ENCODE measurements at places on chromosomes 16 and 17.

DNA sequence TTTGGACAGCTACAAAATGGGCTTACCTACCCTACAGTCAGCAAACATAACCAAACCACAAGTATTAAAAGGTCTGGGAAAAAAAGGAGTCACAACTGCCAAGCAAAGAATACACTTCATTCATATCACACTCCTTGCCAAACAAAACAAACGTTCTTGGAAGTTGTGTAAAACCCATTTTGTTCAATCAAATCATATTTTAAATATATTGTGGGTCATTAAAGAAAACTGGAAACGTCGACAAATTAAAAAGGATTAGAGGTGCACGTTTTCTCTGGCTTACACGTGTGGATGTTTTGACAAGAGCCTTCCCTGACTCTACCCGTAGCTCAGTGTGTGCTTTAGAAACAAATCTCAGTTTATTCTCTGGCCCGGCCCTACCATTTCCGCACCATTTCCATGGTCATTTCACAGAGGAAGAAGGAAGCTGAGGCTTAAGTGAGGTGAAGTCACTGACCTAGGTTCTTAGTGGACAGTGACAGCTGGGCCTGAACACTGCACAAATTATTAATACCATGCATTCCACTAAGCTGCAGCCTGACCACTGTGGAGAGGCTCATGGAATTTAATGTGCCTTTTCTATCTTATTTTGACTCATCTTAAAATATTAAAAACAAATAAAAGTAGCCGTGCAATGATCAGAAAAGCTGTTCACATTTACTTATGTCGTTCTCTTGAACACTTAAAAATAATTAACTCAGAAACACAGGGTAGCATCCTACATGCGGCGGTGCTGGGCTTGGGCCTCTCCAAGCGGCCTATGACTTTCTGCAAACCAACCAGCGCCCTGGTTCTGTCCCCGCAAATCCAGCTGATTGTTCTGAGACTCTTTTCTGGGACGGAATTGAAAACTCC is 968 bp downstream of the CEP112 start:
- DNase-seq, result peak; percentile 64

DNA sequence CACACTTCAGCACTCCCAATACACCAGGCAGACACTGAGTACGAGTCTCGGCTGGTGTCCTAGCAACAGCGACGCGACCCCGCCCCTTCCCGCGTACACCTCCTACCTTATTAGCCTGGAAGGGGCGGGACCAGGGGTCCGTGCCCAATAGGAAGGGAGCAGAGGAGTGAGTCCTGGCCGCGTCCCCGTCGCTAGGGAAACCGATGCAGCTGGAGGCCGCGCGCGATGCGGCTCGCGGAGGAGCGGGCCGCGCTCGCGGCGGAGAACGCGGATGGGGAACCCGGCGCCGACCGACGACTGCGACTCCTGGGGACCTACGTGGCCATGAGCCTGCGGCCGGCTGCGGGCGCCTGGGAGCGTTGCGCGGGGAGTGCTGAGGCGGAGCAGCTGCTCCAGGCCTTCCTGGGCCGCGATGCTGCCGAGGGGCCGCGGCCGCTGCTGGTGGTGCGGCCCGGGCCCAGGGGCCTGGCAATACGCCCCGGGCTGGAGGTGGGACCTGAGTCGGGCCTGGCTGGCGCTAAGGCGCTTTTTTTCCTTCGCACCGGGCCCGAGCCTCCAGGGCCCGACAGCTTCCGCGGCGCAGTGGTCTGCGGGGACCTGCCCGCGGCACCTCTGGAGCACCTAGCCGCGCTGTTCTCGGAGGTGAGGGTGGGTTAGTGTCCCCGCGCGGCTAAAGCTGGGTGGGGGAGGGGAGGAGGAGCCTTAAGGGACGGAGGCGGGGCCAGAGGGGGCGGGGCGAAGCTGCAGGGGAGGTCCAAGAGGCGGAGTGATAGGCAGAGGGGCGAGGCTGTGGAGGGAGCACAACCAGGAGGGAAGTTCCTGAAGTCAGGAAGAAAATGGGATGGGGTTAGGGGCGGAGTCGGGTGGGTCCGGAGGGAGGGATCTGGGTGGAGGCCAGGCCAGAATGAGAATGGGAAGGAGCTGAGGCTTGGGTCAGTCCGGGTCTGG is at the start of gene DNAH9:
Gene DNAH9, plus strand, starts transcription at position 197 of the 948 bp plus-strand sequence. Its CDS starts 29 bp downstream, at position 226.
- DNase-seq, result no peak

DNA sequence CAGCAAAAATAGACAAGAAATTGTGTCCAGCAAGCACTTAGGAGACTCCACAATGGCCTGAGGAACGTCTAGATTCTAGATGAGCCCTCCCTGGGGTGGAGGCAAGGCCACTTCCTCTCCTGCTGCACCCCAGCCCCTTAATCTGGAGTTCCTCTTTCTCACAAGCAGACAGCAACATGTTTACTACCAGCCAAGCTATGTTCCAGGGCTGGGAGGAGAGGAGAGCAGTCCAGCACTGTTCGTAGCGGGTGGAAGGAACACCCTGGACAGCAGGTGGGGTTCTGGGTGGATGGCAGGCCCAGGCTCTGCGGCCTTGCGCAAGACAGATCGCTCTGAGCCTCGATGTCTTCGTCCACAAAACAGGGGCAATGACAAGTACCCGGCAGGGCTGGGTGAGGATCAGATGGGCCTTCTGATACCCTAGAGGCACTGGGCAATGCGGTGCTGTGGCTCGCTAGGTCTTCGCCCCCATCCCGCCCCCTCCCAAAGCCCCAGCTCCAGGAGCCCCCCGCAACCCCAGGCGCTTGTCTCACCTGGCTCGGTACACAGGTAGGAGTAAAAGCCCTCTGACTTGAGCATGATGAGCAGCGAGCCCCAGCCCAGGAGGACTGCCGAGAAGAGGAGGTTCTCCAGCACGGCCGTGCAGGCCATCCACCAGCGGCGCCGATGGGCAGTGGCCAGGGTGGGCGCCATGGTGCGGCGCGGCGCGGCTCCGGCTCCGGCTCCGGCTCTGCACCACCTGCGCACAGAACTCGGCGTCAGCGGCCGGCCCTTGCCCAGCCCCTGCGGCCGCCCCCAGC is 1.3 kb downstream of the SLC43A2 start:
- no peak for DNase-seq

- DNase-seq, result peak; percentile 60
These were observed 1.5 kb downstream of the DLX3 start for GRCh38 chr17:49993423-49994060.

DNA sequence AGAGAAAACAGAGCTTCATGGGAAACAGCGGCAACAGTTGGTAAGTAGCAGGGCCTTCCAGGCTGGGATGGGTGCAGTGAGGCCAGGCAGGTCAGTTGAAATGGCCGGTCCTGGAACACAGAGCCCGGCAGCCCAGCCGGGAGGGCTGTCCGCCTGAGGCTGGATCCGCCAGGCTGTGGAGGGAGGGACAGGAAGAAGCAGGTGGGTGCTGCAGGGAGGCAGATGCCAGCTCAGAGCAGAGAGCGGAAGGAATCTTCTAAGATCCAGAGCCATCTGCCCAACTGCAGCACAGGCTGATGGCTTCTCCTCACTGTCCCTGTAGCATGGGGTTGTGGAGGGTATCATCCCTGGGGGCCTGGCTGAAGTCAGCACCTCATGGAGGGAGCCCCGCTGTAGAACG is 599 bp downstream of the RNF112 start:
- no peak for DNase-seq

DNA sequence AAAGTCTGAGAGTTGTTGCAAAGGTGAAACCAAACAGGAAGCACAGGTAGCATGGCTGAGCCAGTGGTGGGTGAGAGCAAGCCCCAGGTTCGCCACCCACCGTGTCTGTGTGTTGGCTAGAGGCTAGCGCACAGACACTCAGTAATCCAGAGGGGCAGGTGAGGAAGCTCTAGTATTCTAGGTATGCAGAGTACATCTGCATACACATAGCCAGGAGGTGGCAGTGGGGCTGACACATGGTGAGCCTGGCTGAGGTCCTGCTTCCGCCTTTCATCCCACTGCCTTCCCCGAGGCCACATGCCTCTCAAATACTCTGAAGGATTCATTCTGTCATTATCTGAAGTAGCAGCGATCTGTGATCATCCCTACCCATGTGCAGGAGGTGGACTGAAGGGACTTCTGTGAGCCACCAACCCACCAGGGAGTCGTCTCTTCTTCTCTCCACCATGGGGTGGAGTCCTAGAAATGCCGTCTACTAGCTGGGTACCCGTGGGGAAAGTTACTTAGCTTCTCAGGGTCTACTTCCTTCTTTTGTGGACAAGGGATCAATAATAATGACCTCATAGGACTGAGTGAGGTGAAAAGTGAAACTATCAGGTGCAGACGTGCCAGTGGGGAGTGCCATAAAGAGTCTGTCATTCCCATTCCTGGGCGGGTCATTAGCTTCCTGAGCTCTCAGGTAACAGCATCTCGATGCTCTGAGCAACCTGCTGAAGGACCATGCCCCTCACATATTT is 36.0 kb upstream of the ICAM2 start:
- DNase-seq, result no peak

DNA sequence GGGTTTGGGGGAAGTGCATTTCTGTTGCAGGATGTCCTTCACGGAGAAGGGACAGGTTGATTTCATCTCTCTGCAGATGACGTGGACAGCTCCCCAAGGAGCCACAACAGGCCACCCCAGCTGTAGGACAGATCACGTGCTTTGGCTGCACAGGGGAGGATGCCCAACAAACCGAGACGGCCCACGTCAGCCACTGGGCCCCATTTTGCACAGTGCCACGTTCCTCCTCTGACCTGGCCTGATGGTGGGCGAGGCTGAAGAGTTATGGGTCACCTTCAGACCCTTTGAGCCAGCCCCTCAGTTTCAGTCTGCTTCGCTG is 9.0 kb upstream of the RHBDL3 start:
- no peak for DNase-seq

GRCh38 chr16:70703041-70703834 is 17.4 kb upstream of the MTSS2 start:
- DNase-seq, result peak; percentile 93

GRCh38 chr17:73030501-73030921 is 62.0 kb downstream of the SLC39A11 start:
- DNase-seq, result peak; percentile 30

GRCh38 chr16:4051591-4051990 is 64.7 kb downstream of the ADCY9 start:
- peak; percentile 36 for DNase-seq

- DNase-seq, result no peak
These were observed 70.9 kb upstream of the METRNL start for GRCh38 chr17:83008526-83008925.

GRCh38 chr17:76847031-76847430 is 21.2 kb upstream of the MGAT5B start:
- DNase-seq, result no peak

DNA sequence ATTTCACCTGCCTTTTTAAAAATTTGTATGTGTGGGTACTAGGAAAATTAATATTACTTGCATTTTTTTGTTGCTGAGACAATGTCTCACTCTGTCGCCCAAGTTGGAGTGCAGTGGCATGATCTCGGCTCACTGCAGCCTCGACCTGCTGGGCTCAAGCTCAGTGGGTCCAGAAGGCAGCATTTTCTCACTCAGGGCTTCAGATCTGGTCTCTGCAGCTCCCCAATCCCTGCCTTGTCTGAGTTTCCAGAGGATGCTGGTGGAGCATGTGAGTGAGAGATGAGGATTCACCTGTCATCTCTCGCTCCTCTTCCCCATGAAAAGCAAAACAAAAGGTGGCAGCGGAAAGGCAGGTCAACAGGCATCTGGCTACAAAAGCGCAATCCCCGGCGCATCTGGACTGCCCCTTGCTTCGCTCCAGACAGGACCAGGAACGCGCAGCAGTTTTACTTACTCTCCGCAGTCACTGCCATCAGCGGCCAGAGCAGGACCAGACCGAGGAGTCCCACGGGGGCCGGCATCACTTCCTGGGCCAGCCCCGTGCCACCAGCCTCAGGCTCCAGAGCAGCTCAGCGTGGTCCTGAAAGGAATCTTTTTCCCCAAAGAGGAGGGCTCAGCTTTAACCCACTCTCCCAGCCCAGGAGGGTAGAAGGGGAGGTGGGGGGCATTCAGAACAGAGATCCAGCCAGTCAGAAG is 59.9 kb downstream of the LITAF start:
- no peak for DNase-seq

- DNase-seq, result peak; percentile 78
These were observed at the start of the genes C16orf86 and ENKD1 for GRCh38 chr16:67666559-67667452. Gene C16orf86, plus strand, starts transcription at chr16:67666814. Its CDS starts 157 bp downstream, at chr16:67666971. Gene ENKD1, minus strand, starts transcription at chr16:67666750. Its CDS starts 308 bp downstream, at chr16:67666442.

DNA sequence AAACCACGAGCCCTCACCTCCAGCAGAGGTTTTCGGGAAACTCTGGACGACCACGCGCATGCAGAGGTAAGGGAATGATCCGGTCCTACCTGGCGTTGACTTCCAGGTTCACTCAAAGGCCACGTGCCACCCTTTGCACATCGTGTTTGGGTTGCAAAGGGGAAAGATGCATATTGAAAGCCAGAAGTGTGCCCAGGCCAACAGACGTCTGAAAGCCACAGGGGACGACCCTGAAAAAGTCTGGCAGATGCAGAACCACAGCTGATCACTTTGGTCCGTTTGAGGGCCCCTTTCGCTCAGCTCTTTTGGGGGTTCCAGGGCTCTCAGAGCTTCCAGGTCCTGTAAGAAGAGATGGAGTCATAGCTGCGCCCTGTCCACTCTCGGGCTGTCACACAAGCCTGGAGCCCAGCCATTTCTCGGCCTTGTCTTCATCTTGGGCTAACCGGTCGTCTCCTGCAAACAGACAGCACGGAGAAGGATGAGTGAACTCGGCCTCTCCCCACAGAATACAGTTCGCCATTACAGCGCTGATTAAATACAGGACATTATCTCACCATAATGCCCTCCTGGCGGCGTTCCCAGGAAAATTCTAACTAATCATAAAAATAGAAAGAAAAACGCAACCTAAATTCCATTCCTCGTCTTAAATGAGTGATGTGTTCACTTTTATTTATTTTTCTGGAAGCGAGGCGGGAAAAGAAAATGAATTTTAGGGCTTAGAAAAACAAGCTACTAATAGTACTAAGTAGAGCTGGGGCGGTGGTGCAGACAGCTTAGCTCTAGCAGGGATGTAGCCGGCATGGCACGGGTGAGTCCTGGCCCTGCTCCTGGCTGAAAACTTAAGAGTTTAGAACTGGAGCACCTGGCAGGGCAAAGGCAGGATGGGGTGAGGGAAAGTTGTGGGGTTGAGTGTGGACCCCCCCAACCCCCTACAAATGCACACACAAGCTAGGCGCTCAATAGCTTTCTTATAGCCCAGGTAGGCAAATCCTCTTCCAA is 45.5 kb upstream of the ZFHX3 start:
- peak; percentile 15 for DNase-seq

DNA sequence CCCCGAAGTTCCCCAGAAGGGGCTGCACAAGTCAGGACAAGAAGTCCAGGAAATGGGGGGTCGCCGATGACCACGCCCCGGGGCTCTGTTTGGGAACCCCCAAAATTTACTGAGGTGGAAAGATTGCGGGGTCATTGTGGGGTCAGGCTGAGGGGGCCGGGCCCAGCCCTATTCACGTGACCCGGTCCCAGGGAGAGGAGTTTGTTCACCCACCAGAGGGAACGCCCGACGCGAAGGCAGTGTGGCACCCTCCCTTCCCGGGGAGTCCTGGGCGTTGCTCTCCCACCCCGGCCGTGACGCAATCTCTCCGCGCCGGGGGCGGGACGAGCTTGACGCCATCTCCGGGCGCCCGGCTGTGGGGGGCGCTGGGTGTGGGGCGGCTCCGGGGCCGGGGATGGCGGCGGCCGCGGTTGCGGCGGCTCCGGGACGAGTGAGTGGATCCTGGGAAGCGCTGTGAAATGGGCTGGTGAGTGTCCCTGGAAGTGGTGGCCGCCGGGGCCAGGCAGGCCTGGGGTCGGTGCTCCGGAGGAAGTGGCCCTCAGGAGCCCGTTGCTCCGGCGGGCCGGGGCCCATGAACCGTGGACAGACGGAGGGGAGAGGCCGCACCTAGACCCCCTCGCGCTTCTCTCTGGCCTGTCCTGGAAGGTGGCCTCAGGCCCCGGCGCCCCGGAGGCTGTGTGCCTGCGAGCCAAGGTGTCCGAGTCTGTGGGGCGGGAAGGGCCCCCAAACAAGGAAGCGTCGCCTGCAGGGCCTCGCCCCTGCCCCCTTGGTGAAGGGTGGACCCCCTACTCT is at the start of gene ATXN1L:
Gene ATXN1L, plus strand, starts transcription at position 338 of the 792 bp plus-strand sequence. CDS start 3,765 bp downstream, outside the sequence.
- peak; percentile 97 for DNase-seq

All from adipocyte (in vitro differentiated cells).